Heart left ventricle (tissue), 16 donors: ENCODE measurements at places on chromosomes 1 and 21. TPM values are rescaled to one million over a fixed set of nuclear protein-coding genes. Genes with fewer than 3 reads are reported as not detected.
A peak's percentile ranks its signal among the peaks of the same experiment; 100 is the strongest.

Gene F3
- total RNA-seq: 50.1 TPM

Gene GBP1
- 4.9 TPM for total RNA-seq

Gene PEX19
- 87.7 TPM for total RNA-seq

Gene CFHR5
- total RNA-seq: not detected

Gene CA6
- not detected for total RNA-seq

Gene ODF2L
- 15.4 TPM for total RNA-seq

Gene SVBP
- 11.5 TPM for total RNA-seq

Gene C1orf185
- not detected for total RNA-seq

Gene C1orf210
- total RNA-seq: not detected

Gene KAZN
- 6.5 TPM for total RNA-seq

- no peak for DNase-seq
Measured at GRCh38 chr1:168243636-168244212, 17.9 kb downstream of the SFT2D2 start.

- DNase-seq: no peak
Measured at GRCh38 chr1:31605908-31606427, 11.5 kb upstream of the HCRTR1 start.

DNA sequence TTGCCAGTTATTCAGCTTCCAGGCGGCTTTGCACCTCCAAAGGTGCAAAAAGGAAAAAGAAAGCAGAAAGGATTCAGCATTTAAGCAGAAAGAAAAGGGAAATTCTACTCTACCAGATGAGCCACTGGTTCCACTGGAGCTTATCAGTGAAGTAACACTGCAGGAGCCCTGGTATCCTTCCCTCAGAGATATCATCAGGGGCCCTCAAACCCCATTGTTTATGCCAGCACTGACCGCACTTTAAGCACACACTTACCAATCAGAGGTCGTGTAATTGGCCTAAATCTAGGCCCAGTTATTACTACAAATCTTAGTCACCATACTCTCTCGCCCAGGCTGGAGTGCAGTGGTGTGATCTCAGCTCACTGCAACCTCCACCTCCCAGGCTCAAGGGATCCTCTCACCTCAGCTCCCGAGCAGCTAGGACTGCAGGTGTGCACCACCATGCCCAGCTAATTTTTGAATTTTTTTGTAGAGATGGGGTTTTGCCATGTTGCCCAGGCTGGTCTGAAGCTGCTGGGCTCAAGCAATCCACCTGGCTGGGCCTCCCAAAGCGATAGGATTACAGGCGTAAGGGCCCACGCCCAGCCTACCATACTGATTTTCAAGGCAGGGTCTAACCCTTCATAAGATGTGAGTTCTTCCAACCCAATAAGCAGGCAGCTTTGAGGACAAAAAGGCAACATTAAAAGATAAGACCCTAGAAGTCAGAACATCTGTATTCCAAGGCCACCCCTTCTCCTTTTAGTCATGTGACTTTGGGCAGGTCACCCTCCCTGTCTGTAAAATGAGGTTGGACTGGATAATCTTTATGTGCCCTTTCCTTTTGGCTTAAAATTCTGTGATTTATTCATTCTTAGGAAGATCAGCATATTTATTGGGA is 125.3 kb downstream of the SYT2 start:
- DNase-seq: no peak

DNA sequence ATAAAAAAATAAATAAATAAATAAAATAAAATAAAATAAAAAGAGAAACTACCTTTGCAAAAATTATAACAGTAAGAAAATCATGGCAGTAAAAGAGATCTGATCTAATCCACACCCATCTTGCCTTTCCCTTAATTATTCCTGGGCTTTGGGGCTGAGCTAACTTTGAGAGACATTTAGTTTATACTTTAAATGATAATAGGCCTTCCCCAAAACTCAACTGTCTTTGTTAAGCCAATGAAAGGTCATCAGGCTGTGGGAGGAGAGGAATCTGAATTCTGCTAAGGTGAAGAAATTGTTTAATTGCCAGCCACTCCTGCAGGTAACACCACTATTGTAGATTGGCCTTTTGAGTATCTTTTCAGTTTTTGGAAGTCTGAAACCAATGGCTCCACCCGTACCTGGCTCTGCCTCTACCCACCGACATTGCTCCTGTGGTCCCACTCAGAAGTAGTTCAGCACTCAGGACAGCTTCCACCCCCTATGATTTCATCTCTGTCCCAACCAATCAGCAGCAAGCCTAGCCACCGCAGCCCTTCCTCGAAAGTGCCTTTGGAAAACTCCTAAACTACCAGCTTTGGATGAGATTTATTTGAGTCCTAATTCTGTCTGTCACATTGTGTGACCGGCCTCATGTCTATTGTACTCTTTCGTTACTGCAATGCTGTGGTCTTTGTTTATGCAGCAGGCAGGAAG is 23.0 kb upstream of the PNRC2 start:
- no peak for DNase-seq

DNA sequence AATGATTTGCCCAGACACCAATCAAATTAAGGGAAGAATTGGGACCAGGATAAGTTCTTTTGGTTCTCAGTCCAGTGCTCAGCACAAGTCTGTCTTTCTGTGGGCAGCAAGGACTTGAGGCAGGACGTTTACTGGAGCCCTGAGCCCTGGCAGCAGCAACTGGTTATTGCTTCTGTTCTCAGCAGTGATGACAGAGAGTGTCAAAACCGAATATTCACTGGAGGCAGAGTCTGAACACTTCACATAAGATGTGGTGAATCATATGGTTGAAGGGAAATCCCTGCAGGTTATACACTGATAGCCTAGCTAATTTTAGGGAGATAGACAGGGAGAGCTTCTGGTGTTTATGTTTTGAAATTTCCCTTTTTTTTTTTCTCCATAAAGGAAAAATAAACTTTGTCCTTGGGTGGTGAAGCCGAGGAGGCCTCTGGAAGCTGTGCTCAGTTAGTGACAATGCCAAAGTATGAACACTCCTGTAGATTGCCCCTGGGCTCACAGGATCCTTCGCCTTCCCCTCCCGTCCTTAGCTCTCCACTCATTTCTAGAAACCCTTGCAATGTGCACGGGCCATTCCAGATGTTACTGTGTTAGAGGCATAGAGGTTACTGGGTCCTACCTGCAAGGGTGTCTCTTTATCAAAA is 26.3 kb upstream of the TSPAN2 start:
- DNase-seq: no peak

DNA sequence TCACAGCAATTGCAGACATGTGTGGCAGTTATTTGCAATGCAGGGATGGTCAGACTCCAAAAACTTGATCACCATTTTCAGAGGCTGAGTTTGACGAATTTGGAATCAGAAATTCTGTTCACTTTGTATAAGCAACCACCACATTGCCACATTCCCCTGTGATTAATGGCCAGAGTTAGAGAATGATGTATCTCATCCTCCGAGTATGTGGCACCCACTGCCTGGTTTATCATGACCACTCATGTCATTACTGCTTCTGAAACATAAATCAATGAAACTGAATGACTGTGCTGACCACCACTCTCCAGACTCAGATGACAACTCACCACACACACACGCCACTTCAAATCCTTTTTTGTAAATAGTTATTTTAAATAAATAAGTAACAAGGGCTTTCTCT is 66.6 kb upstream of the CACHD1 start:
- no peak for DNase-seq

DNA sequence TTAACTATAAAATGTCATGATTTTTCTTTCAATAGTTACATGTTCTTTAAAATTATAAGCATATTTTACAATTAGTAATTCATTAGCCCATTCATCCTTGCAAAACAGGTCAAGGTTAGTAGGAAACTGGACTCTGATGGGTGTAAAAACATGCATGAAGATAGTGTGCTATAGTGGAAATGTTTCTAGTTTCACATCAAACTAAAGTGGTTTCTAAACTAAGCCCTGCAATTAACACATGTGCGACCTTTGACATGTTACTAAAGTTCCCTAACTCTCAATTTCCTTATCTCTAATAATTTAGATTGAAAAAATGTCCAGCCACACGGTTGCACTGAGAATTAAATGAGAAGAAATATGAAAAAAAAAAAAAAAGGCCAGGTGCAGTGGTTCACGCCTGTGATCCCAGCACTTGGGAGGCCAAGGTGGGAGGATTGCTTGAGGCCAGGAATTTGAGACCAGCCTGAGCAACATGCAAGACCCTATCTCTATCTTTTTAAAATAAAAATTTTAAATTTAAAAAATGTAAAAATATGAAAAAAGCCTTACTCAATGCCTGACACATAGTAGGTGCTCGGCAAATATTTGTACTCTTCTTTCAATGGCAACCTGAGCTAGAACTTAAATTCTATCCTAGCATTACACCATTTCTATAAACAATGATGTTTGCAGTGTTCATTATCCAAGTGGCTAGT is 44.1 kb upstream of the PALMD start:
- DNase-seq: no peak

GRCh38 chr1:66489972-66490601 is 43.9 kb upstream of the SGIP1 start:
- DNase-seq: no peak

- no peak for DNase-seq
Measured at GRCh38 chr1:212438831-212439237, 6.1 kb downstream of the NENF start.

DNA sequence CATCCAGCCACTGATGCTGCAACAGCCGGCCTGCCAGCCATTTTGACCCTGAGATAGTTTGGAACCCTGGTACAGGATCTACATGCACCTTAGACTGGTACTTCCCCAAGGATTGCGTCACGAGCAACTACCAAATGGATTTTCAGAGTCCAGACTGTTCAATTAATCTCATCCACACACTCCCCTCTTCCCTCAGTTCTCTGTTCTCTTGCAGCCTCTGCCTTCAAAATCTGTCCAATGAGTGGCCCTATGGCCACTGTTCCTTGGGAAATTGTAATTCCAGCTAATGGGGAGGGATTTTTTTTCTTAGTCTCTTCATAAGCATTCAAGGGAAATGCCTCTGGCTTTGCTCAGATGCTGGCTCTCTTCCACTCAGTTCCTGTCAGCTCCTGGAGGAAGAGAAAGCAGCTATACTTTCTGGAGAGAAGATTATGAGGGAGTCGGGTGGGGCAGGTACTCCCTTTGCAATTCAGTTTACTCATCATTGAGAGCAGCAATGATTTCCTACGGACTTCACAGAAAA is 19.8 kb upstream of the UAP1 start:
- peak; percentile 51 for DNase-seq

DNA sequence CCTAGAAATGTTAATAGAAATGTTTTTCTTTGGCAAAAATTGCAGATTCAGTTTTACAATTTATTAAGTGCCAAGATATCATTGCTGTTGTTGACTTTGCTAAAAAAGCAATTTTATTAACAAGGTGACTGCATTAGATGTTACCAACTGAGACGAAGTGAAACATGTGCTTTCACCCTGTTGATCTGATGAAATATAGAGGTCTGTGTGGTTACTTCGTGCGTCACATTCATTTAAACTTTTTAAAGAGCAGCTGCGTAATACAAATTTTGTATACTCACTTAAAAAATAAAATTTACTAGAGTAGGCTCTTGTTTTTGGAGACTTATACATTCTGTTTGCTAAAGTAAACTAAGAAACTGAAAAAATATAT is 465.7 kb downstream of the USP25 start:
- DNase-seq: no peak

- no peak for DNase-seq
Measured at GRCh38 chr1:147570907-147571306, 29.6 kb downstream of the BCL9 start.

DNA sequence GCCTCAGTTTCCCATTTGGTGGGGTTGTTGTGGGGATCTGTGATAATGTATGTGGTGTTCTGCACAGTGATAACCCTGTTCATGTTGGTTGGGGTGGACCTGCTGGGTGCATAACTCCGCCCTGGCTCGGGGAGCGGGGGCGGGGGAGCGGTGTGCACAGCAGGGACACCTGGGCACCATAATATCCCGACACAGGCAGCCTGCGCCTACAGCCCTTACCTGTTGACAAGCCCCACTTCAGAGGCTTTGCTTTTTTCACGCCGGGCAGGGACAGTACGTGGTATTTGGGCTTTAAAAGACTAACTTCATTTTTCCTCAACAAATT is 48.0 kb upstream of the ACOT11 start:
- no peak for DNase-seq

- no peak for DNase-seq
Measured at GRCh38 chr1:22096036-22096435, 43.5 kb downstream of the CDC42 start.

- peak; percentile 77 for DNase-seq
Measured at GRCh38 chr21:46092026-46092764, 5.7 kb upstream of the COL6A2 start.

- DNase-seq: peak; percentile 52
Measured at GRCh38 chr1:185670187-185670627, 64.0 kb upstream of the HMCN1 start.

- no peak for DNase-seq
Measured at GRCh38 chr1:181587870-181588438, 104.6 kb downstream of the CACNA1E start.

DNA sequence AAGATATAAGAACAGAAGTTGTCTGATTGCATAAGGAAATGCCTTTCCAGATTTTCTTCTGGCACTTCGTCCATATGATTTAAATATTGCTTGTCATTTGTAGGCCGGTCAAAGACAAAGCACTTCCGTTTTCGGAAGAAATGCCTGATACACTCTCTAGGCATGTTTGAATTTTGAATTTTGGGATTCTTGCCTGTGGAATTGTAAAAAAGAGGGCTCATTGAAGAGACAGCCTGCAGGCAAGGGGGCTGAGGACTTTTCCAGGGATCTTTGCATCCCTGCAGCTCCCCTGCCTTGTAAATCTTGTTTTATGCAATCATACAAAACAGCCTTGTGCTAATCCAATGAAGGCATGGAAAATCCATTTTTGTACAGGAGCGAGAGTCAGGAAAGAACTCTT is 7.4 kb downstream of the GBP4 start:
- no peak for DNase-seq

DNA sequence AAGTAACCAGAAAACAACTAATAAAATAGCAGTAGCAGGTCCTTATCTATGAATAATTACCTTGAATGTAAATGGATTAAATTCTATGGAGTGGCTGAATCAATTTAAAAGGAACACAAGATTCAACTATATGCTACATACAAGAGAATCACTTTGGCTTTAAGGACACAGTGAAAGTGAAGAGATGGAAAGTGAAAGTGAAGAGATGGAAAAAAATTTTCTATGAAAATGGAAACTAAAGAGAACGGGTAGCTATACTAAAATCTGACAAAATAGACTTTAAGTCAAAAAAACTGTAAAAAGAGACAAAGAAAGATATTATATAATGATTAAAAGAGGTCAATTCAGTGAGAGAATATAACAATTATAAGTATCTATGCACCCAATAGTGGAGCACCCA is 54.7 kb downstream of the C1orf185 start:
- DNase-seq: no peak

DNA sequence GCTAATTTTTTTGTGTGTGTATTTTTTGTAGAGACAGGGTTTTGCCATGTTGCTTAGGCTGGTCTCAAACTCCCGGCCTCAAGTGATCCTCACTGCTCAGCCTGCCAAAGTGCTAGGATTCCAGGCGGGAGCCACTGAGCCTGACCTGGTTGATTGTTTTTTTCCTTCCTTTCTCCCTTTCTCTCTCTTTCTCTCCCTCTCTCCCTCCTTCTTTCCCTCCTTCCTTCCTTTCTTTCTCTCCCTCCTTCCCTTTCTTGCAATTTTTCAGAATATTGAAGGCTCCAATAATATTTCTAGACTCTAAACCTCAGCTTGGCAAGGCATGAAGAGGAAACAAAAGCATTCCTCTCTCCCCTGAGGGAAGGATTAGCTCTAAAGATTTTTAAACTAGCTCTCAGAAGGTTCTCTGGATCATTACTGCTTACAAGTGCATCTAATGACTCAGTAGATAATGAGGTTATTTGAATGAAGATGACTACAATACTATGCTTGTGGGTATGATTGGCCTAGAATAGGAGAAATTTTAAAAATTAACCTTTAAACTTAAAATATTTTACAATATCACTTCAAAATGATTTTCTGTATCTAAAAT is 68.5 kb upstream of the GADD45A start:
- no peak for DNase-seq
